Astrocyte (in vitro differentiated cells and primary cell): ENCODE measurements at places on chromosomes 7 and 10. TPM values are rescaled to one million over a fixed set of nuclear protein-coding genes. Genes with fewer than 3 reads are reported as not detected.

The CPN1 gene
- not detected in 2 replicates for total RNA-seq

The SERPINE1 gene
- total RNA-seq = 1,303 and 1,496 TPM in 2 replicates

The GRID1 gene
- 0.48 and 0.75 TPM in 2 replicates for total RNA-seq

The LIPN gene
- total RNA-seq = not detected in 2 replicates

The IL6 gene
- 2.5 and 2.7 TPM in 2 replicates for total RNA-seq

The PEX1 gene
- 6.5 and 7.1 TPM in 2 replicates for total RNA-seq

The FZD8 gene
- total RNA-seq = 17.2 and 30.9 TPM in 2 replicates

The PAPOLB gene
- total RNA-seq = not detected in 2 replicates

The DGKB gene
- total RNA-seq = 0.24 and 0.39 TPM in 2 replicates
